Fibroblast of skin of left quadriceps (primary cell): ENCODE measurements at places on chromosomes 1 and 21.
A peak's percentile ranks its signal among the peaks of the same experiment; 100 is the strongest.

DNA sequence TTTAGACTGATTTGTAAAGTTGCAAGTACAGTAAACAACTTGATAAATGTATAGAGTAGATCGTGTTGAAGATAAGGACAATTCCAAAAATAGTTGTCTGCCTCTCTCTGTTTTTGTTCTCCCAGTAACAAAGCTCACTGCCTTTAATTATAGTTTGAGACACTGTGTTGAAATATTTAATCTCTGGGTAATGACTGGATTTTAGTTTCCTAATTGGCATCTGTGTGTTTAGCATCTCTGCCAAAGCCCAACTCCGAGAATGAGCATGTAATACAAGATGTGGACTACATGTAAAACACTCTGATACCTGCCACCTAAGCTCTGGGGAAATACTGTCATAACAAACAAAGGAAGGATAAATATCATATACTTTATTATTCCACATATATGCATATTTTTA, 27.7 kb upstream of the SDE2 start:
- no peak for DNase-seq

GRCh38 chr1:39385067-39385988, 106.1 kb upstream of the BMP8A start:
- no peak for DNase-seq

- DNase-seq: no peak
Measured at GRCh38 chr1:213227458-213227857, 176.4 kb downstream of the RPS6KC1 start.

DNA sequence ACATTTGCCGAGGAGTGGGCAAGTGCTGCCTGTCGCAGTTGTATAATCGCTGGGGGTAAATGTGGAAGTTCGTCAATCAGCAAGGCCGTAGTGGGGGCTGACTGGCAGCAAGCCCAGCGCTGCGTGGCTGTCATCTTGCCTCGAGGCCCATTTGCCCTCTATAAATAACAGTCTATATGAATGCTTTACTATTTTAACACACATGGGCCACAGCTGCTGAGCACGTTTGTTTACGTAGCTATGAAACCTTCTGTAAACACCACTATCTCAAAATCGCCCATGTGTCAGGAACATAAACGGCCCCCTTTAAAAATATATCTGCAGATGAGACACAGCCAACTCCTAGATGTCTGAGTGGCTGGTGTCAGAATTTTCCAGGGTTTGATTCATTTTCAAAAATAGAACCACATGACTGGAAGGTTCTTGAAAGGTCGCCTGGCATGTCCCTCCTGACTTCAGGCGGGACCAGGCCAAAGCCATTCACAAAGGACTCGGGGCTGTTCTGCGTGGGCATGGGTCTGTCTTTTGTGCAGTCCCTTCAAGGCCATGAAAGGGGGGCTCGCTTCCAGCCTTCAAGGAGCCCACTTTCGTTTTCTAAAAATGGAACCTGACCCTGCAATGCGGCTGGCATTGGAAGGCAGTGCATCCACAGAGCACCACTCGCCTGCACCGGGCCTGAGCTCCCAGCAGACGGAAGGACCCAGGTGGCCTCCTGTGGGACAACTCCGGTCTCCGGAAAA, 205.5 kb downstream of the KCNJ6 start:
- peak; percentile 52 for DNase-seq

- DNase-seq: no peak
Measured at GRCh38 chr1:60427194-60427593, 353.6 kb upstream of the C1orf87 start.

DNA sequence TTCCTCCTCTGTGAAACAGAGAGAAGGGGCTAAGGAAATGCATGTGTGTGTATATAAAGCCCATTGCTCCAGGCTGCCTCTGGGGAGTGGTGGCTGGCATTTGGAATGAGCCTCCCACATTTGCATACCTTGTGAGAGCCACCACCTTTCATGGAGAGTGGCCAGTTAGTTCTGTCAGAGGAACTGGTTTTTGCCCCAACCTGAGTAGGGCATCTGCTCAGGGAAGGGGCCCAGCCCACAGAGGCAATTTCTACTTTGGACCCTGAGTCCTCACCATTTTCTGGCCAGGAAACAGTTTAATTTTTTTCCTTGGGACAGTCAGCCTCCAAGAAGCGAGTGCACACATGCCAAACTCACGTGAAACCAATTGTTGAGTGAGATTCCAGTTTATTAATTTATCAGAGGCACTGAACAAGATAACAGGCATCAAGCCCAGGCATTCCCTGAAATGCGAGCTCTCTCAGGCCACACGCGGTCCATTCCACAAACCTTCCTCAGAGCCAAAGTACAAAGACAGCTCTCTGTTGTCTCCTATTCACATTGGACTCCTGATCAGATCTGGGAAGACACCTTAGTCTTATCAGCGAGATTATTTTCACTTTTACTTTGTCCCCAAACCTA, 1.0 kb upstream of the SLC6A9 start:
- no peak for DNase-seq

DNA sequence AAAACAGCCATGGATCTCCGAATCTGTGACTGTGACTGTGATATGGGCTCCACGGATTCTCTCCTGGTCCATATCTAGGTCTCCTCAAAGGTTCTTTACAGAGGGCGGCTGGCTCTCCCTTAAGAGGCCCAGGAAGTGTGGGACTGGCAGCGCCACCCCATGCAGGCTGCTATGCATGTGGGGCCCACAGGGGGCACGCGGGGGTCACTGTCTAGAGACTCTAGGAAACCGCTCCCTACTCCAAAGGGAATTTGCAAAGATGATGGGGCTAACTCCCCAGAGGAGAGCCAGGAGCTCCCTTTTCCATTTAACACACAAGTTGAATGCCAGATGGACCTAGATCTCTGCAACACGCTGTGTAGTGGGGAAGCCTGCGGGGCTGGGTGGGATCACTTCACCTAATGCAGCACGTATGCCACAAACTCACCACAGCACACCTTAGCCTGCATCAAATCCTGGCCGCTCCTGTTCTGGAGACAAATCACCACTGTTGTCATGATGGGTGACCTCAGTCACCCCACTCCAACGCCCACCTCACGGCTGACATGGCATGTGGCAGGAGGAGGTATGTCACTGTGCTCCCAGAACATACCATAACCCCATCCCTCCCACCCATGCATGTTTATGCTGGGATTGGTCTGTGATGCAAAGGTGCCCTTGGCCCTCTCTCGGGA, 61.7 kb downstream of the SLC45A1 start:
- no peak for DNase-seq

DNA sequence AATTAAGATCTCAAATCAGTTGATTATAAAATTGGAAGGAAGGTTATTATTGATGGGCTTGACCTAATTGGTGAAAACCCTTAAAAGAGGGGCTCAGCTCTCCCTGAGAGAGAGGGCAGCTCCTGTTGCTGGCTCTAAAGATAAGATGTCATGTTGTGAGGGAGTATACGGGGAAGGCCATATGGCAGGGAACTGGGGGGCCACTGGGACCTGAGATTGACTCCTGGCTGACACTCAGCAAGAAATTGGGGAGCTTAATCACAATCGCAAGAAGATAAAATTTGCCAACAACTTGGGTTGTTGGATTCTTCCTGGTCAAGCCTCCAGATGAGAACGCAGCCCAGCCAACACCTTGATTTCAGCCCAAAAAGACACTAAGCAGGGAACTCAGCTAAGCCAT, 69.7 kb upstream of the KCNJ6 start:
- no peak for DNase-seq

DNA sequence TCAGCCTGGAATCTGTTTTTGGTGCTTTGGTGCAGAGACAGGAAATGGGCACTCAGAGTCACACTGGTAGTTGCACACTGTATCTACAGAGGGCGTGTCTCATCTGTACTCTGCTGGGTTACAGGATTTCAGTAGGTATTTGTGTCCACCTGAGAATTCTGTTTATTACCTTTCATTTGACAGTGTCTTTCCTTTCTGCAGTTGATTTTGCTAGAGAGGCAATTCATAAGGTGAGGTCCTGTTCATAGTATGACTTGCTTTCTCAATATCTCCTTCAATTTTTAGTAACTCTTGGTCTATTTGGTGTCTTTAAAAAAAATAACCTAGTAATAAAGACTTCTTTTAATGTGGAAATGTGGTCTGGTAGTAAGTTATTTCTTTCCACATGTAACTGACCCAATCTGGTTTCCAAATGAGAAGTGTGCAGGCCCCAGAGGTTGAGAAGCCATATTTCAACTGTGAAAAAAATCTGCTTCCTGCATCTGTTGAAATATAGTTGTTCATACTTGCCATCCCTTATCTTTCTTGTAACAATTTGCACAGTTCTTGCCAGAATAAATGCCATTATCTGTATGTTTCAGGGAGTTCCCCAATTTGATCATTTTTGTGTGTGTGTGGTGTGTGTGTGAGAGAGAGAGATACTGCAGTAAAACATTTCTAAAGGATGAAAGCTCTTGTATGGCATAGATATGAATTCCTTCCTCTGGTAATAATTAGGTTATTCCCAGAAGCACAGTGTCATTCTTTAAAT, 78.4 kb upstream of the DNAJC6 start:
- DNase-seq: no peak
